Ovary (tissue), 10 donors: ENCODE measurements at places on chromosomes 3 and 15. TPM values are rescaled to one million over a fixed set of nuclear protein-coding genes. Genes with fewer than 3 reads are reported as not detected.

ADGRG7 gene
- not detected for total RNA-seq

MRAS gene
- total RNA-seq: 42.7 TPM

DUOXA2 gene
- total RNA-seq: 0.18 TPM

PP2D1 gene
- not detected for total RNA-seq

SMCO1 gene
- total RNA-seq: not detected

LIPH gene
- 0.56 TPM for total RNA-seq

LRRC31 gene
- not detected for total RNA-seq

CDHR4 gene
- 3.2 TPM for total RNA-seq

HGD gene
- 0.74 TPM for total RNA-seq

ANKUB1 gene
- total RNA-seq: 0.10 TPM

NANOGP8 gene
- total RNA-seq: 0.97 TPM

HYKK gene
- total RNA-seq: 8.7 TPM

TF gene
- total RNA-seq: 6.8 TPM

DAPK2 gene
- 1.7 TPM for total RNA-seq

CPN2 gene
- total RNA-seq: not detected

C3orf80 gene
- not detected for total RNA-seq

GOLGA6A gene
- not detected for total RNA-seq

SEMA3F gene
- 1.9 TPM for total RNA-seq

OR5K2 gene
- not detected for total RNA-seq

SLC9C1 gene
- 0.15 TPM for total RNA-seq

SLC22A14 gene
- total RNA-seq: not detected
